ENCODE measurements at places on chromosomes 5 and 9. TPM values are rescaled to one million over a fixed set of nuclear protein-coding genes. Genes with fewer than 3 reads are reported as not detected.

Gene DMRT3
- total RNA-seq = not detected

Gene TNFAIP8
- total RNA-seq = 31.9 TPM

Gene FAM221B
- not detected for total RNA-seq

Gene IL31RA
- 0.28 TPM for total RNA-seq

Gene PCDHGB1
- not detected for total RNA-seq

Gene HK3
- total RNA-seq = not detected

Gene ERCC8
- 12.1 TPM for total RNA-seq

Gene PLPP7
- not detected for total RNA-seq
